Activated CD4-positive, alpha-beta T cell treated with anti-CD3 and anti-CD28 coated beads, Interleukin-2, amount 50 U/mL, for 24 hours (primary cell): ENCODE measurements at places on chromosomes 12 and 14.

DNA sequence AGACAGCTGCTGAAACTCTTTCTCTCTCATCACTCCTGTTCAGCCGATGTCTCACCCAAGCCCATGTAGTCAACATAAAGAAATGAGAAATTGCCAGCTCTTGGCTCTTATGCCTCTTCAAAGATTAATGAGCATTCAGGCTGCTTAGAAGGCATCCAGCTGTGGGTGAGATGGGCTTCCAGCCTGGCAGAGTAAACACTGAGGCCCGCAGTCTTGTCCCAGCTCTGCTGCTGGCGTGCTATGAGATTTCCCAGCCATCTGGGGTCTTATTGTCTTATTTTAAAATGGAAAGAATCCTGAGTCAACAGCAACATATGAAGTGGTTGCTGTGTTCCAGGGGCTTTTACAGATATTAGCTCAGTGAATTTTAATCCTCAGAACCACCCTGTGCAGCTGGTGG, 12.6 kb downstream of the RXYLT1 start:
- no peak for DNase-seq

DNA sequence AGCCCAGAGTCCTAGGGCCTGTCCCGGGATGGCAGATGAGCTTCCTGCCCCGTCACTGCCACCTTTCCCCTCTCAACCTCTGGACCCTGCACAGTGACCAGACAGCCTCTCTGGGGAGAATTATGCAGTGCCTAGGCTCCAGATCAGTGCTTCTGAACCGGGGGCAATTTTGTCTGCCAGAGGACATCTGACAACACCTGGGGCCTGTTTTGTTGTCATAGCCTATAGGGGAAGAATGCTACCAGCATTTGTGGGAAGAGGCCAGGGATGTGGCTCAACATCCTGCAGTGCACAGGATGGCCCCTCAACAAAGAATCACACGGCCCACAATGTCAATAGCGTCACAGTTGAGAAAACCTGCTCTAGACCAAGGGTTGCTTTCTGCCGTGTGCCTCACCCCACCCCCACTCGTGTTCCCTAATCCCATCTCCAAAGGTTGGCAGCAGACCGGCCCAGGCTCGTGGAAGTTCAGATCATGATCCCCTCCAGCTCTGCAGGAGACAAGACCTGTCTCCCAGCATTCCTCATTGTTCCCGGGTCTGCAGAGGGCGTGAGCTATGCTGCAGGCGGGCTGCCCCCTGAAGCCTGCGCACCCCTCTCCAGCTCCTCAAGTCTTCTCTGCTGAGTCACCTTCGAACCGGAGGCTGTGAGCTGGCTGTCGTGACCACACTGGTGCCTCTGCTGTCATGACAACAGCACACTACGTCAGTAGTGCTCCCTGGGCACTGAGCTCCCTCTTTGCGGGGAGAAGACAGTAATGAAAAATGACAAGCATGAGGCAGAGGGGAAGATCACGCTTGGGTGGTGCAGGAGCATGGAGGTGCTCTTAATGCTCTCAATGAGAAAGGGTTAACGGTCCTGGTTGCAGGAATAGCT, 2.0 kb upstream of the GAPDH start:
- DNase-seq, result peak; percentile 59

DNA sequence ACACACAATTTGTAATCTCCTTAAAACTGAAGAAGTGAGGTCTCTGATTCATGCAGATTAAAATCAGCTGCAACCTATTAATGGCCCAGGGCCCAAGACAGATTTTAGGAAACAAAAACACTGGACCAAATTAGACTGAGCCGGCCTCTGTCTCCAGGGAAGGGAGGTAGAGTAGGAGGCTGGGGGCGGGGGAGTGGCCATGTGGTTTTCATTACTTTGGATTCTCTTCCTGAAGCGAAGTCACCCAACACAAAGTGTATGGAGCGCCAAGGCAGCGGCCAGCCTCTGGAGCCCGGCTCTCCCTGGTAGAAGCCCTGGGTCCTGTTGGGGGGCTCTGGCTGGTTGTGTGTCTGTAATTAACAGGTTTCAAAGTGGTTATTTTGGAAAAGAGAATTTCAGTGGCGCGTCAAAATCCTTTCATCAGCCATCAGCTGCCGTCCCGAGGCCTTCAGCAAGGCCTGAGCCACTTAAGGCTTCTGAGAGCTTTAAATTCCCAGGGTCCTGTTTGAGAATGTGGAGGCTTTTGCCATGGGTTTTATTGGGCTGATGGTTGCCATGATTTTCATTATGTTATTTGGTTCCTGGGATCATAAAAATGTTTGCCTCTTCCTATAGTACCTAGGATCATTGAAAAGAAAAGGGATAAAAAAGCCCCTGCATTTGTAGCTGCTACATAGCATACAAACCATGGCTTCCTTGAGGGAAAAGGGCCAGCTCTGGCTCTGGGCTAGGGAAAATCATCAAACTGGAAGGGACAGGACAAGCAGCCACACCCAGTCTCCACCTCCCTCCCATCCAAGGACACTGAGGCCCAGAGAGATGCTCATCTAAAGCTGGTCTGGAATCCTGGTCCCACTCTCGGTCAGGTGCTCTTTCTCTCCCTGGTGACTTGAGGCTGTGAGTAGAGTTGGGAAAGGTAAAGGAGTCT, 282.4 kb downstream of the ZFP36L1 start:
- DNase-seq, result no peak

GRCh38 chr12:118900993-118901392, 80.3 kb upstream of the SRRM4 start:
- DNase-seq, result no peak

DNA sequence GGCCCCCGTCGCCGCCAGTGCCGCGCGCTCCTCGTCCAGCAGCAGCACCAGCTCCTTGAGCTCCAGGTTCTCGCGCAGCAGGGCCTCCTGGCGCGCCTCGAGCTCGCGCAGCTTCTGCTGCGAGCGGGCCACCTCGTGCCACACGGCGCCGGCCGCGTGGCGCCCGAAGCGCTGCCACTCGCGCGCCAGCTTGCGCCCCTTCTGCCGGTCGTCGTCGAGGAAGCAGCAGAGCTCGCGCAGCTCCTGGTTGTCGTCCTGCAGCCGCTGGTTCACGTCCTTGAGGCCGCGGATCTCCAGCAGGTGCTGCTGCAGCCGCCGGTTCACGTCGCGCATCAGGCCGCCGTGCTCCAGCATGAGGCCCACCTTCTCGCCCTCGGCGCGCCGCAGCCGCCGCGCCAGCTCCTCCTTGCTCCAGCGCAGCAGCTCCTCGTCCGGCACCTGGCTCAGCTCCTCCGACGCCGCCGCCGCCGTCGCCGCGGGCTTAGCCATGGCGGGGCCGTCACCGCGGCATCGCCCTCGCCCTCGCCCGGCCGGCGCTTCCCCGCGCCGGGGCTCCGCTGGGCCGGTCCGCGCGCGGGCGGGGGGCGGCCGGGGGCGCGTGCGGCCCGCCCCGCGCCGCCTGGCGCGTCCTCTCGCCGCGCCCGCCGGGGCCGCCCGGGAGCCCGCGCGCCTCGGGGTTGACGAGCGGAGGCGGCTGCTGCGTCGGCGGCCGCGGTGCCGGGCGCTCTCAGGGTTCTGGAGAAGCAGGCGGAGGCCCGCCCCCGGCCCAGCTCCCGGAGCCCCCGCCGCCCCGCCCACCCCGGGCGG, at the start of gene CCDC85C:
TSS of gene CCDC85C (minus strand) at position 737 of the 807 bp plus-strand sequence. CDS start at position 489, 248 bp downstream.
- DNase-seq, result peak; percentile 18

GRCh38 chr14:34036319-34036766, 85.5 kb upstream of the EGLN3 start:
- DNase-seq, result no peak

DNA sequence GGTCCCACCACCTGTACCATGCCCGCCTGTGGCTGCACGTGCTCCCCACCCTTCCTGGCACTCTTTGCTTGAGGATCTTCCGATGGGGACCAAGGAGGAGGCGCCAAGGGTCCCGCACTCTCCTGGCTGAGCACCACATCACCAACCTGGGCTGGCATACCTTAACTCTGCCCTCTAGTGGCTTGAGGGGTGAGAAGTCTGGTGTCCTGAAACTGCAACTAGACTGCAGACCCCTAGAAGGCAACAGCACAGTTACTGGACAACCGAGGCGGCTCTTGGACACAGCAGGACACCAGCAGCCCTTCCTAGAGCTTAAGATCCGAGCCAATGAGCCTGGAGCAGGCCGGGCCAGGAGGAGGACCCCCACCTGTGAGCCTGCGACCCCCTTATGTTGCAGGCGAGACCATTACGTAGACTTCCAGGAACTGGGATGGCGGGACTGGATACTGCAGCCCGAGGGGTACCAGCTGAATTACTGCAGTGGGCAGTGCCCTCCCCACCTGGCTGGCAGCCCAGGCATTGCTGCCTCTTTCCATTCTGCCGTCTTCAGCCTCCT, 1.1 kb downstream of the INHBE start:
- peak; percentile 39 for DNase-seq

- DNase-seq, result no peak
These were observed 1.1 kb downstream of the CNIH1 start for GRCh38 chr14:54440037-54440436.

DNA sequence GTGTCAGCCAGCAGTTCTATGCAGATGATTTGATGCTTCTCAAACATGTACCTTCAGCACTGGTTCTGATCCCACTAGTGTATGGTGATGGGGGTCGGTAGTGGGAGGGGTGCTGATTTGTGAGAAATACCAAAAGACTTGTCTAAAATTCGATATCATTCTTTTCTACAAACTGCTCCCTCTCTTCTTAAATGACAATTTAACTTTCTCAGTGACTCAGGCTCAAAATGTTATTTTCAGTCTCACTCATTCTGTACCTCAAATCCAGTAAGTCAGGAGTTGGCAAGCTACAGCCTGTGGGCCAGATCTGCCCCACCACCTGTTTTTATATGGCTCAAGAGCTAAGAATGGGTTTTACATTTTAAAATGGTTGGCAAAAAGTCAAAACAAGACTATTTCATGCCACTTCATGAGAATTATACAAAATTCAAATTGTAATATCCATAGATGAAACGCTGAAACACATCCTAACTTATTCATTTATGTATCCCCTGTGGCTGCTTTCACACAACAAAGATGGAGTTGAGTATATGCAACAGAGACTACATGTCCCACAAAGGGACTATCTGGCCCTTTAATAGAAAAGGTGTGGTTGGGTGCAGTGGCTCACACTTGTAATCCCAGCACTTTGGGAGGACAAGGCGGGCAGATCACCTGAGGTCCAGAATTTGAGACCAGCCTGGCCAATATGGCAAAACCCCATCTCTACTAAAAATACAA, 6.6 kb upstream of the NOP2 start:
- DNase-seq, result no peak

DNA sequence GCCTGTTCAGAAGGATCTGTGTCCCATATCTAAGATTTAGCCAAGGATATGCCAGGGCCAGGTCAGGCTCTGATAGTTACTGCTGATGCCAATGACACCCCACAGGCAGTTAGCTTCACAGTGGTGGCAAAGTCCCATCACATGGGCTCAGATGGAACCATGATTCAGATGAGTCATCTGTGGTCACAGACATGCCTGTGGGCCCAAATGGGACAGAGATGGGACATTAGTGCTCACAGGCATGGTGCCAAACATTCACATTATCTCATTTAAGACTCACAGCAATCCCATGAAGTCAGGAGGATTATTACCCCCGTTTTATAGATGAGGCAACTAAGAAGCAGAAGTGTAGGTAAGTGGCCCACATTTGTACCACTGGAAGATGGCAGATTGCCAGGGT, 207.8 kb downstream of the DPF3 start:
- no peak for DNase-seq
